ENCODE measurements at places on chromosomes 2 and 18. TPM values are rescaled to one million over a fixed set of nuclear protein-coding genes. Genes with fewer than 3 reads are reported as not detected.

PROC gene
- not detected for total RNA-seq

ANKRD62 gene
- 0.07 TPM for total RNA-seq

ARHGAP15 gene
- 28.4 TPM for total RNA-seq

NOSTRIN gene
- total RNA-seq: 27.5 TPM

REG1B gene
- total RNA-seq: not detected

GRCh38 chr2:106205488-106205887 is 11.4 kb upstream of the UXS1 start:
- H3K27me3 ChIP-seq: no peaks in the 10 kb centered on the region
- no peaks in the 10 kb centered on the region for H3K36me3 ChIP-seq
- H3K27ac ChIP-seq: no peak overlapping the region
- H3K4me1 ChIP-seq: no peaks in the 10 kb centered on the region

GRCh38 chr2:18824325-18824790 is 235.0 kb upstream of the NT5C1B start:
- no peaks in the 10 kb centered on the region for H3K4me1 ChIP-seq
- H3K36me3 ChIP-seq: no peaks in the 10 kb centered on the region
- DNase-seq: no peak
- no peaks in the 10 kb centered on the region for H3K27me3 ChIP-seq

DNA sequence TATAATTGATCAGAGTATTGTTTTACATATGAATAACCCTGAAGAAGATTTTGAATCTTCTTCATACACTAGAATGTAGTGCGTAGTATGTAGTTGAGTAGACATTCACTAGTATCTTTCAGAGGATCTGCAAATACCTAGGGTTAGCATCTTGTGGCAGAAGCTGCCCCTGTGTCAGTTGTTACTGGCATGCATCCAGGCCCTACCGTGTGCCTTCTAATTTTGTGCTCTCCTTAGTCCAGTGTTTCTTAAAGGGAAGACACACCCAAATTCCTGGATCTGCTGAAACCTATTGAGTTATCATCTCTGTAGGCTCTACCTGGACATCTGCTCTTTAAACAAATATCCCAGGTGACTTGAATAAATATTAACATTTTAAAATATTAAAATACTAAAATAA is 99.7 kb upstream of the SERTAD2 start:
- DNase-seq: no peak
- no peaks in the 10 kb centered on the region for H3K27me3 ChIP-seq
- no peak overlapping the region for H3K27ac ChIP-seq
- no peak overlapping the region for H3K4me3 ChIP-seq
- no peaks in the 10 kb centered on the region for H3K36me3 ChIP-seq

- no peaks in the 10 kb centered on the region for H3K4me1 ChIP-seq
- no peak for DNase-seq
- H3K4me3 ChIP-seq: no peak overlapping the region
- no peak overlapping the region for H3K27ac ChIP-seq
- H3K27me3 ChIP-seq: no peaks in the 10 kb centered on the region
Observed at GRCh38 chr2:9001229-9001628, 2.3 kb downstream of the MBOAT2 start.

GRCh38 chr2:98476192-98476868 is 31.7 kb downstream of the INPP4A start:
- DNase-seq: no peak
- no peak overlapping the region for H3K4me3 ChIP-seq
- no peak overlapping the region for H3K27ac ChIP-seq
- H3K36me3 ChIP-seq: no peaks in the 10 kb centered on the region

DNA sequence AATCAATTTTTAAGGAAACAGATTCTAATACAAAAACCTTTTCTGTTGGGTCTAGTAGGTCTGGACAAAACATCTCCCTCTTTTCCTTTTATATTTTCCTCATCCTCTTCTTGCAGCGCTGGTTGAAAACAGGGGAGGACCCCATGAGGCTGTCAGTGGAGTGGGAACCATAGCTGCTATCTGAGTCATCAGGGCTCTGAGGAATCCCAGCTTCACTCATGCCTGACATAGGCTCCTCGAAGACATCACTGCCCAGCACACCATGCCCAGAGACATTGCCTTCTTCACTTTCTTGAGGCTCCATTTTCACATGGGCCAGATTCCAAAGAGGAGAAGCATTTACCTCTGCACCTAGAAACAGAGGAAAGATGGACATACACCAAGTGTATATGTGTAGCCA is 10.0 kb downstream of the SUPT7L start:
- H3K27ac ChIP-seq: no peak overlapping the region
- H3K4me1 ChIP-seq: no peaks in the 10 kb centered on the region
- no peaks in the 10 kb centered on the region for H3K36me3 ChIP-seq
- H3K4me3 ChIP-seq: no peak overlapping the region

GRCh38 chr2:105734762-105735538 is 9.8 kb upstream of the NCK2 start:
- no peaks in the 10 kb centered on the region for H3K36me3 ChIP-seq
- DNase-seq: no peak
- no peaks in the 10 kb centered on the region for H3K27me3 ChIP-seq
- H3K4me1 ChIP-seq: no peaks in the 10 kb centered on the region
- no peak overlapping the region for H3K27ac ChIP-seq
- no peak overlapping the region for H3K4me3 ChIP-seq

- no peaks in the 10 kb centered on the region for H3K4me1 ChIP-seq
- H3K27ac ChIP-seq: no peak overlapping the region
- DNase-seq: no peak
- H3K4me3 ChIP-seq: no peak overlapping the region
- H3K27me3 ChIP-seq: no peaks in the 10 kb centered on the region
- H3K36me3 ChIP-seq: no peaks in the 10 kb centered on the region
Observed at GRCh38 chr2:67221266-67221665, 175.9 kb upstream of the ETAA1 start.

- no peak for DNase-seq
- H3K36me3 ChIP-seq: no peaks in the 10 kb centered on the region
- no peaks in the 10 kb centered on the region for H3K27me3 ChIP-seq
- no peak overlapping the region for H3K4me3 ChIP-seq
Observed at GRCh38 chr2:41711736-41712135, 336.1 kb upstream of the PKDCC start.
